ENCODE measurements at places on chromosomes 12 and 14.

DNA sequence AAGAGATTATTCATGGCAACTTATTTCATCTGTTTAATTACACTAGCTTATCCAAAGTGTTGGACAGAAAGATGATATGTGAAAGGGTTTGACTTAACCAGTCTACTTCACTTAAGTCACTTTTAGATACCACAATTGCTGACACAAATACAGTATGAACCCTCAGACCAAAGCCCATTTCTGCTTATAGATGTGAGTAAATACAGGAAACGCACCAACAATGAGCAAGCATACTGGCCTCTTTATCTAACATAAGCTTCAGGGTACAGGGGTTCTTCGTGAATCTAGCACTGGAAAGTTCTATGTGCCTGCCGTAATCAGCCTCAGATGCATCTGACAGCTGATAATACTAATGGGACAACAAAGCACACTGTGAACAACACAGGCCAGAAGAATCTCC, 209.6 kb downstream of the MED13L start:
- DNase-seq, result no peak

GRCh38 chr12:95908573-95908972, 33.8 kb downstream of the CCDC38 start:
- no peak for DNase-seq

DNA sequence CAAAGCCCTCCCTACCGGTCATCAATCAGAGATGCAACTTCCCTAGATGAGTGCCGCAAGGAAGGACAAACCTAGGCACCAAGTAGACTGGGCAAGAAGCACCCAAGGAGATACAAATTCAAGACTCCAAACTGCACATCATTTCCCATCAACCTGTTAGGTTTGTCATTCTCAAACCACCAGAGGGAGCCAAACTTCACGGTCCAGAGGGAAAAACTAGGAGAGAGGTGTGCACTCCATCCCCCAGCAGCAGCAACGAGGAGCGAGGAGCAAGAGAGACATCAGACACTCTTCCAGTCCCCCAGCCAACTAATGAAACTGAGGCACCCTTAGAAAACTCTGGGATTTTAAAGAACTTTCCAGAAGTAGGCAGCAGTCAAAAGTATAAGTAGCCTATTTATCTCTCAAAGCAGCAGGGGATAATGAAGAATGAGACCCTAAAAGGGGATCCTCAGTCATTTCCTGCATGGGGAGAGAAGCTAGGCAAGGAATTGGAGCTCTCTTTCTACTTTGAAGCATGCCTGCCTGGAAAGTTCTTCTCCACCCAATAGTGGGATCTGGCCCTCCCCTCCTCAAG, 37.0 kb upstream of the NT5DC3 start:
- DNase-seq, result no peak

GRCh38 chr12:22459838-22460490, 84.4 kb downstream of the C2CD5 start:
- no peak for DNase-seq

DNA sequence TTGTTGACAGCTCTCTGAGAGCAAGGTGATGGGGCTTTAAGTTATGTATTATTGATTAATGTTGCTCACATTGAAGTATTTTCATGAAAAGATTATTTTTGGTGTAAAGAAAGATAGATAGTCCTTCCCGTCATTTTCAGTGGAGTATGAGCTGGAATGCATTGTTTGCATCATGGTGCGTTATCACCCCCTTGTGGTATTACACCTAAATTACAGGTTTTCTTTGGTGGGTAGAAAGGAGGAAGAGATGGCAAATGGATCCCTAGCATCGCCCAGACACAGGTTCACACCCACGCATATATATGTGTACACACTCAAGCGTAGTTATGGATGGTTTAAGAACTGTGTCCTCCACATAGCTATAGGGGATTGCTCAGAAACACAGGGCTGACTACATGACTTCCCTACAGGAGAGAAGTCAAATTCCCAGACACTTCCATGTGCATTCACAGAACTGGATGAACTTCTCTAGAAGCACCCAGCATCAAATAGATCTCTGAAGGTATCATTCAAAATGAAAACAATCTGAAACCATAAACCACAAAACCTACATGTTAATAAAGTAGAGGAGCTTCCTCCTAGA, 14.4 kb upstream of the SERPINA10 start:
- DNase-seq, result no peak

Measured in upper lobe of right lung (tissue), 1 donor.